Esophagus squamous epithelium (tissue), 5 donors: ENCODE measurements at places on chromosomes 12 and 14.

GRCh38 chr12:53212931-53213330 is 5.9 kb upstream of the ITGB7 start:
- DNase-seq, result no peak

- DNase-seq, result no peak
Measured at GRCh38 chr14:88196925-88197324, 126.1 kb downstream of the KCNK10 start.

- DNase-seq, result no peak
Measured at GRCh38 chr14:24441485-24441884, 1.1 kb downstream of the SDR39U1 start.

DNA sequence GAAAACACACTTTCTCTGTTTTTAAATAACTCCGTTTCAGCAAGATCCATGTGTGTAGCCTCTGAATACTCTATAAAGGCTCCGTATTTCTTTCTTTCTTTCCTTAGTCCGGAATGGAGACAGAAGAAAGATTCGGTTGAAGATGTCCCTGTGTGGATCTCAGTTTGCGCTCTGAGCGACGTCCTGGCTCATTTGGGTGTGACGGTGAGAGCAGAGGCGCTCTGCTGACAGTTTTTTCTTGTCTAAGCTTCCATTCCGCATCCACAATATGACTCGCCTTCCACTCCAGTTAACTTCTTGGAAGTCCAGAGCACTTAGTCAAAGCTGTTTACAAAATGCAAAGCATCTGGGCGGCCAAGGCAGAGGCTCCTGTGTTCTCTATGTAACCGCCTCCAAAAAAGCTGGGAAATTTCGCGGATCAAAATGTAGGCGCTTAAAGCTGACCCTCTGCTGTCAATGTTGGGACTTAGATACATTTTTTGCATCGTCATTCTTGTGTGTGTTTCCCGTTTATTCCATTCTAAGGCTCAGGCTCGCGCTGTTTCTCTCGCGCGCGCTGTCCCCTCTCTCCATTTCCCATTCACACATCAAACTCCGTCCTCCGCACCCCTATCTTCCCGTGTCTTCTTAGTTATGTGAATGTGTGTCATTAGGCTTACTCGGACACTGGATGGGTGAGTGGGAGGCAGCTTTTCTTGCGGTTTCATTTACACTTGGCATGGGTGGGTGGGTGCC is 880 bp upstream of the FLRT2 start:
- DNase-seq, result no peak

DNA sequence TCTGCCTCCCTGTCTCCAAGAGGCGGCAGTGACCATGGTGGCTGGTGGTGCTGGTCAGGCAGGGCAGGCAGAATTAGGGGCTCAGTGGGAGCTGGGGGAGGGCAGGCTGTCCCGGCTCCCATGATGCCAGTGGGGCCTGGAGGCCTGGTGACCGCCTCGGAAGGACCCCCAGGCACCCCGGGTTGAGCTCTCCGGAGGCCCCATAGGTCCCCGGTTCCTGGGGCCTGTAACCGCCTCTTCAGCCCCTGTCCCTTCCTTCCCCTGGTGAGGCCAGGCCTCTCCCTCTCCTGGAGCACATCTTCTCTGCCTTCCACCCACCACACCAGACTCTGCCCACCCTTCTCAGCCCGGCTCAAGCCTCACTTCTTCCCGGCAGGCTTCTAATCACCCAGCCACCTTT is 117.7 kb upstream of the GSC start:
- no peak for DNase-seq

GRCh38 chr14:101590616-101591015 is 29.3 kb downstream of the DIO3 start:
- no peak for DNase-seq

DNA sequence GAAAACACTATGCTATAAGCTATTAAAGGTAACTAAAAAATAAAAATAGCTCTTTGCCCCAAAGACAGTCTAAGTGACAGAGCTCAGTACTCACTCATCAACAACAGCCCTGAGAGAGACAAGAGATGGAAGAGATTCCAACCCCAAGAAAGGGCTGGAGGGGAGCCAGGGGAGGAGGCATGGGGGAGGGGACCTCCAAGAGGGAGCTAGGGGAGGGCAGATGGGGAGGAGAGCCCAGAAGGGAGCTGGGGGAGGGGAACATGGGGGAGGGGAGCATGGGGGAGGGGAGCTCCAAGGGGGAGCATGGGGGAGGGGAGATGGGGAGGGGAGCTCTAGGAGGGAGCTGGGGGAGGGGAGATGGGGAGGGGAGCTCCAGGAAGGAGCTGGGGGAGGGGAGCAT is 7.7 kb downstream of the SSH1 start:
- DNase-seq, result no peak

DNA sequence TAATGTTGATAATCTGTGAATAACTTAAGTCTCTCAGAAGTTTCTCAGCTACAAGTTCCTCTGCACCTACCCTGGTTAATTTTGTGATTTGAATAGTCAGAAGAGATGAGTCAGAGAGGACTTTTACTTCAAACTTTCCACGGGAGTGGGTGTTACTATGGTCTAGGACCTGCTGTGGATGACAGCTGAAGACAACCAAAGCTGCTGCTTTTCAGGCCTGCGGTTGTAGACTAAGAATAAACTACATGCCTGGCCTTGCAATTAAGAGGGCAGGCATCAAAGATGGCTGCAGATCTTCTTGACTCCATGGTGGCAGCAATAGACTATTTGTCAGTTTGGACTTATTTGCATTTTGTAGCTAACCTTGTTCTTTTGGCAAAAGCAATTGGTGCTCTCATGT is 227.1 kb upstream of the KRR1 start:
- no peak for DNase-seq

- DNase-seq, result no peak
Measured at GRCh38 chr12:25979059-25979458, 20.6 kb downstream of the RASSF8 start.

GRCh38 chr14:101738703-101739320 is 22.7 kb upstream of the PPP2R5C start:
- no peak for DNase-seq

GRCh38 chr12:223841-224240 is 9.9 kb upstream of the SLC6A12 start:
- no peak for DNase-seq

GRCh38 chr12:17640615-17641014 is 449.4 kb downstream of the RERGL start:
- no peak for DNase-seq

DNA sequence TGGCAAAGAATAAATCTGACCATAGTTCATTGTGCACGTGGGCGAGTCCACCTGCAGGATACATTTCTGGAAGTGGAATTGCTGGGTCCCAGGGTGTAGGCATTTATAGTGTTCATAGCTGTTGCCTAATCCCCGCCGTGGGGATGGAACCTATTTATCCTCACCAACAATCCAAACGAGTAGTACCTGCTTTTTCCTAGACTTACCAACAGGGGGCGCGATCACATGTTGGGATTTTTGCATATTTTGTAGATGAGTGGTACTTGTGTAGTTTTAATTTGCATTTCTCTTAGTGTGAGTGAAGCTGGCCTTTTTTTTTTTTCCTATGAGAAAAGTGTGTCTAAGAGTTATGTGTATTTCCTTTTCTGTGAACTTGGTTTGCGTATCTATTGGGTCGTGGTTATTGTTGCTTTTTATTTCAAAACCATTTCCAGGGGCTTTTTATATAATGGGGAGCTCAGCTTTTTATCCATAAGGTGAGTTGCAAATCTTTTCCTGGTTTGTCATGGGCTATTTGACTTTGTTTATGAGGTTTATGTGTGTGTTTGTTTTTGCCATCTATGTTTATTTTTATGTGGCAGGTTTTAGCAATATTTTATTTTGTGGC is 67.2 kb downstream of the CCDC92 start:
- DNase-seq, result no peak

- no peak for DNase-seq
Measured at GRCh38 chr12:50611021-50611744, 106.4 kb downstream of the DIP2B start.

GRCh38 chr12:90791445-90791844 is 163.5 kb downstream of the CCER1 start:
- no peak for DNase-seq

- no peak for DNase-seq
Measured at GRCh38 chr12:3259973-3260372, 182.8 kb downstream of the TSPAN9 start.

GRCh38 chr12:112419297-112420133 is 768 bp downstream of the PTPN11 start:
- no peak for DNase-seq

- no peak for DNase-seq
Measured at GRCh38 chr12:67647181-67647798, 1.3 kb upstream of the DYRK2 start.

DNA sequence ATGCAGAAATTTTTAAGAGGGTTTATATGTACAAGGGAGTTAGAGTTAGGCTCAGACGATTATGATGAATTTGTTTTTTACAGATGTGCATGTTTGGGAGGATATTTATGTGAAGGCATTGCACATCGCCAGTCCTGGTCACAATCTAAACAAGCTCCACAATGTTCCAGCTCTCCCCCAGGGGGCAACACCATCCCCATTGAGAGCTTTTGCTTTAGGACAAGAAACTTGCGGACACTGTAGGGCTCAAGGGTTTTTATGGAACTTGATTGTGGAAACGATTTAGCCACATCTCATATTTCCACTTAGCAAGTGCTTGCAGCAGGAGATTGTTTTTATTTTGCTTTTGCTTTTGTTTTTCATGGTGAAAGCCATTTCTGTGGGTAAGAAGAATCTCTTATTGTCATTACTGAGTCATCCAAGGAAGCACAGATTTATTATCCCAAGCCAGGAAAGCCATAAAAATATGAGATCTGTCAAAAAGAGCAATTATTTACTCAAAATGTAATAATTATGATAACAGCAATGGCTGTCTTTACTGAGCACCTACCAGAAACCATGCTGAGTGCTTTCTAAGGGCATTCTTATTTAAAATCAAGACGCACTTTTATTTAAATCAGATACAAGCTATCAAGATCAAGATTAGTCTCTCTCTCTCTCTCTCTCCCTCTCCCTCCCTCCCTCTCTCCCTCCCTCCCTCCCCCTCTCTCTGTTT is 276.7 kb upstream of the SRRM4 start:
- no peak for DNase-seq
